ENCODE measurements at places on chromosomes 12 and 14.

- DNase-seq = no peak
Observed at GRCh38 chr12:106791531-106791930, 17.0 kb downstream of the RIC8B start.

GRCh38 chr14:72704502-72704901, 189.4 kb downstream of the DPF3 start:
- no peak for DNase-seq

DNA sequence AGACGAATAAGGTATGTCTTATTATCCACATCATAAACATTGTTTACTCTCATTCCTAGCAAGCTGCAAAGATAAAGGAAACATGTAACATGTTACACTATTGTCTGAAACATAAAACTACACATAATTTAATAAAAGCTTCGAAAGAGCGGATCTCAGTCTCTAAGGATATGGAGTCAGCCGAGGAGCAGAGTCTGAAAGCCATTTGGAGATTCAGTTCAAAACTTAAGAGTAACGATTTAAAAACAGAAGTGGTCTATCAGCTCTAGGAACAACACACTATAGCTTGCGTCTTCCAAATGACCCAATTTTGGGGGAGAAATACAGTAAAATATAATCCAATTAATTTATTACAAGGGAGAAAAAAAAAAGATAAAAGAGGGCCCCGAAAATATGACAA, 775 bp downstream of the NEMF start:
- DNase-seq = no peak

GRCh38 chr12:5586201-5586600, 154.3 kb downstream of the NTF3 start:
- DNase-seq = no peak

DNA sequence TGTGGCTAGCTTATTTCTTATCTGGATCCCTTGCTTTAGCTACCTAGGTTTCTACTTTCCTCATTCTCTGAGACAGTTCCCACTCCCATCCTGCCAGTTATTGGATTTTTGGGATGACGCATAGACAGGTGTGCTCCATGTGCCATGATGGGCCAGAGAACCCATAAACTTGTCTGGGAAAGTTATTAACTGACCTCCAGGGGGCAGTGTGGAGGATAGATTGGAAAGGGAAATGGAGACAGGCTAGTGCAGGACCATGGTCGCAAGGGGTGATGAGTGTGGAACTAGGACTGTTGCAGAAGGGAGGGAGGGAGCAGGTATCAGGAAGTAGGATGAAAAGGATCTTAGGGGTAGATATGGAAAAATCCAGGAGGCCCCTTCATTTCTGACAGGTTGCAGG, 80.3 kb downstream of the ESRRB start:
- DNase-seq = peak; percentile 36

GRCh38 chr12:96623155-96623554, 133.8 kb downstream of the CFAP54 start:
- DNase-seq = no peak

DNA sequence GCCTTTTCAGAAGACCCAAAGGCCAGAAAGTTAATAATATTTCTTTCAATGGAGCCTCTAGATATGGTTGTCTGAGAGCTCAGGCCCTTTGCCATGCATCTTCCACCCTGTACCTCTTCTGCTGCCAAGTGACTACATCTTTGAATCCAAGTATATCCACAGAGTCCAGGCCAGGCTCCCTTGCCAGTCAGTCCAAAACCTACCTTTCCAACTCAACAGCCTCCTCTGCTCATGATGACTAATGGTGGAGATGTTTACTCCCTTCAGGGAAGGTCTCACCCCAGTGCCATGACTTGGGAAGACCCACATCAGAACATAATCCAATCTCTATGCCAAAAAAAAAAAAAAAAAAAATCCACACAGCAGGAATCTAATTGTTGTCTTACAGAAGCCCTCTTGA, 20.4 kb downstream of the TTC9 start:
- no peak for DNase-seq

DNA sequence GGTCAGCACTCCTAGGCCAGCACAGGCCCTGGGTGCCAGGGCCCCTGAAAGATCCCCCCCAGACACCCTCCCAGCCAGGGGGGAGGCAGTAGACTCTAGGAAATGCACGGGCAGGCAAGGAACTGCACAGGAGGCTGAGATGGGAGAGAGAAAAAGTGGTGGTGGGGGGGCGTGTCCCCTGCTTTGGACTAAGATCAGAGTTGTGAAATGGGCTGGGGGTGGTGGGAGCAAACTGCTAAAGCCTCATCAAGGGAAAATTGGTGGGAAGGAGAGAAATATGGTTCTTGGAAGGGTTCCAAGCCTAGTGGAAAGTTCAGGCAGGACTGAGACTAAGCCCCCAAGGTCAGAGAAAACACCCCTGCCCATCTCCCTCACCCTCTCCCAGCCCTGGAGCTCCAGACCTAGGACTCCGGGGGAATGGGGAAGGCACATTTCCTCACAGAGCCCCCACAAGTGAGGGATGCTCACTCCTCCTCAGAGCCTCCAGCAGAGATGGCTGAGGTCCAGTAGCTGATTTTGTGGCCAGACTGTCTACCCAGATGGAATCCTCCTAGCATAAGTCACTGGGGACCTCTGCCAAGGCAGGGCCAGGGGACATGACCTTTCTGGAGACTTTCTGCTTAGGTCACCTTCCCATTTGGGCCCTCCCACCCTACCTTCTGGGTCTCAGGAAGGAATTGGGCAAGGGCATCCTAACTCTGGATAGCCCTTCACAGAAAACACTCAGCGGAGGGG, 29.8 kb downstream of the FIGNL2 start:
- DNase-seq = no peak

DNA sequence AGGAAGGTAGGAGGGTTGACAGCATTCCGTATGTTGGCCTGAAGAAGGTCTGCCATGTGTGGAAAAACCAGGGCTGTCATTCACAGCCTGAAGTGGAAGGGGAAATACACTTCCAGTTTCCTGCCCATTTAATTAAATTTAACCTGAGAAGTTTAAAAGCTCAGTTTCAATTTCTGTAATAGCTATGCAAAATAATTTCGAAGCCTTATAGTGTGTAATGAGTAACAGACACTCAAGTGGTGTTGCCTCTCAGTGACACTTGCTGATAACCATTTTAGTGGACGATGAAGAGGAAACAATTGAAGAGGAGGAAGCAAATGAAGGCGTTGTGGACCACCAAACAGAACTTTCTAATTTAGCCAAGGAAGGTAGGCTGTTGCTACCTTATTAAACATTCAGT, 44.8 kb downstream of the EP400 start:
- no peak for DNase-seq

- no peak for DNase-seq
Observed at GRCh38 chr12:104652910-104653309, 196.2 kb downstream of the CHST11 start.

- DNase-seq = no peak
Observed at GRCh38 chr12:94186278-94187241, 38.2 kb downstream of the PLXNC1 start.

- DNase-seq = no peak
Observed at GRCh38 chr14:98069712-98070171, 1202.3 kb downstream of the BCL11B start.

- DNase-seq = no peak
Observed at GRCh38 chr14:84874436-84874835, 655.5 kb upstream of the FLRT2 start.

DNA sequence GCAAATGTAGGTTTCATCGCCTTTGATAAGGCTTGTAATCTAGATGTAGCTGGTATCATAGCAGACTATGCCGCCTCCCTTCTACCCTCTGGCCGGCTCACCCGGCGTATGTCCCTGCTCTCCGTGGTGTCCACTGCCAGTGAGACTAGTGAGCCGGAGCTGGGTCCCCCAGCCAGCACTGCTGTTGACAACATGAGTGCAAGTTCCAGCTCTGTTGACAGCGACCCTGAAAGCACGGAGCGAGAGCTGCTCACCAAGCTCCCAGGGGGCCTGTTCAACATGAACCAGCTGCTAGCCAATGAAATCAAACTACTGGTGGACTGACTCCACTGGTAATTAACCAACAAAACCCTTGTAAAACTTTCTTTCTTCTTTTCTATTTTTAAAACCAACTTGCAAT, 49.0 kb upstream of the A2ML1 start:
- DNase-seq = no peak

DNA sequence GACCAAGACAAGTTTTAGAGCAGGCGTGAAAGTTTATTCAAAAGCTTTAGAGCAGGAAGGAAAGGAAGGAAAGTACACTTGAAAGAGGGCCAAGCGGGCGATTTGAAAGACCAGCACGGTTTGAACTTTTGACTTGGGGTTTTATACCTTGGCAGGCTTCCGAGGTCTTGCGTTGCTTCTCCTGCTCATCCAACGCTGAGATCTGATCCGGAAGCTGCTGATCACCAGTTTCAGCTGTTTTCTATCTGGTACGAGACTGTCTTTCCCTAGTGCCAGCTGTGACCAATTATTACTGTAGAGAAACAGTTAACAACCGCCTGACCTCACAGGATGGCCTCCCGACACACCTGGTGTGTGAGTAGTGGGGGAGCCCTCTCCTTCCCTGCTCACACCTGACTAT, 20.6 kb upstream of the SNRPF start:
- peak; percentile 64 for DNase-seq

DNA sequence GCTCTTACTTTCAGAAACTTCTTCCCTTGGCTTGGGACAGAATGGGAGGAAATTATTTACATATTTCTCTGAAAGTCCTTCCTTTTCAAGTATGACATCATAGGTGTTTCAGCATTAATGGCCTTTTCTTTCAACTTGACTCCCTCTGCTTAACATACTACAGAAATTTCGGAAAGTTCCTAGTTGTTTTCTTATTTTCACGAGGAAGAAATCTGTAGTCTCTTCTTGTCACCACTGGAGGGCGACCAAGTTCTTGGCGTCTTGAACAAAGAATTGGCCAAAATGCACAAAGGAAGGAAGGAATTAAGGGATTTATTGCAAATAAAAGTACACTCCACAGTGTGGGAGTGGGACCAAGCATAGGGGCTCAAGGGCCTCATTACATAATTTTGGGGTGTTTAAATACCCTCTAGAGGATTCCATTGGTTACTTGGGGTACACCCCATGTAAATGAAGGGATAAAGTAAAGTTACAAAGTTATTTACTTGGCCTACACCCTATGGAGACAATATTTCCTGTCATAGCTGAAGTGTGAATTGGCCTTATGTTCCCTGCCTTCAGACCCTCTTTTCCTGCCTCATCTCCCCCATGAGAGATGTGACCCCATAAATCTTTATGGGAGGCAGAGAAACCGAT, 70.4 kb downstream of the RPL10L start:
- DNase-seq = peak; percentile 25

- DNase-seq = peak; percentile 29
Observed at GRCh38 chr12:41277100-41277945, 89.2 kb downstream of the PDZRN4 start.

DNA sequence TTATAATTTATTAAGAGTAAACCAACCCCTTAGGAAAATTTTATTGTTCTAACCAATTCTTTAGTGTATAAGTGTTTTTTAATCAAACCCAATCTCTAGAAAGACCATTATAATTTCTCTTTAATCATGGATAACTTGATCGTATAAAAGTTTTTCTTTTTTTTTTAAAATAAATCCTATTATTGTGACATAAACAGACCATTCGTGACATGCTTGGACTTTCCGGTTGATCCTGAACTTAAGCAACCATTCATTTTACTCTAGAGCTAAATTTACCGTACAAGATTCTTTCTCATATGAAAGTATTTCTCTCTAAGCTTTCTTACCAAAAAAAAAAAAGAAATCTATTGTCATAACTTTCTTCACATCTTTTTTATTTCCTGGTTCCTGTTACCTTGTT, 32.6 kb upstream of the SLC38A4 start:
- DNase-seq = peak; percentile 4

DNA sequence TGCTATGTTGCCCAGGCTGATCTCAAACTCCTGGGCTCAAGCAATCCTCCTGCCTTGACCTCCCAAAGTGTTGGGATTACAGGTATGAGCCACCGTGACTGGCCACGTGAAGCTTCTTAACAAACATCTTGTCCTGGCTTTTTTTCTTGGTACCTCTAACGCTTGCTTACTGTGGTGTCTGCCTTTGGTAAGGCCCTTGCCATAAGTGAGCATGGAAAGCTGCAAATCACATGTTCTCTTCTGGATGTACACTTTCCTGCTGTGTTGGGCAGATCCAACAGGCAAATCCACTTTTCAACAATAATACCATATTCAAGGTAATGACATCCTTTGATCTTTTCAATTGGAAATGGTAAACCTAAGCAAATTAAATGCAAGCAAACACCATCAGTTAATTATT, 54.6 kb downstream of the ARF6 start:
- no peak for DNase-seq

GRCh38 chr12:92288561-92288960, 142.9 kb upstream of the BTG1 start:
- no peak for DNase-seq

DNA sequence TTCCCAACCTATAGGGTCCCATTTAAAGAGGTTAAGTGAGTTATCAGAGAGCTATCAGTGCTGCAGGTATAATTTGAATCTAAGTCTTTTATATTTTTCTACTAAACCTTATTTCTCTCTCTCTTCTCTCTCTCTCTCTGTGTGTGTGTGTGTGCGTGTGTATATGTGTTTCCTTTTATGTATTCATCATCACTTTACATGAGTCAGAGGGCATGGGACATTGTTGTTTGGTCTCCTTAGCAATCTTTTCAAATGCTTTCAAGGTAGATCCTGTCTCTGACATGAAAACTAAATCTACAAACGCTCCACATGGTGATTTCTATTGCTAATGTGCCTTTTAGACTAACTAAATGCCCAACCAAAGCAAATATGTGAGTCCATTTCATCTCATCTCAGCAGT, 459.7 kb downstream of the BTG1 start:
- DNase-seq = peak; percentile 36

DNA sequence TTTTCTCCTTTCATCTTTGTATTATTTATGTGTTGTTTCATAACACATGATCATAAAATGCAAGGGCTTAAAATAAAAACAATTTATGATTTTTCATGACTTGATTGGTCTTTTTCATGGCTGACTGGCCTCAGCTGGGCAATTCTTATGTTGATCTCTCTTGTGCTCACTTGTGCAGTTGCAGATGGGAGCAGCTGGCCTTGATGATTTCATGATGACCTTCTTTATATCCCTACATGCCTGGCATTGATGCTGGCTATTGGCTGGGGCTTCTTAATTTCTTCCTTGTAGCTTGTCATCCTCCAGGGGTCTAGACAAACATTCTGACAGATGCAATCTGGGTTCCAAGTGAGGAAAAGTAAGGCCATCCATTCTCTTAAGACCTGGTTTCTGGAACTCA, 1832.8 kb upstream of the FLRT2 start:
- no peak for DNase-seq

- DNase-seq = no peak
Observed at GRCh38 chr12:80958162-80958561, 20.4 kb upstream of the LIN7A start.
